ENCODE measurements at places on chromosomes 3 and 15. TPM values are rescaled to one million over a fixed set of nuclear protein-coding genes. Genes with fewer than 3 reads are reported as not detected.
A peak's percentile ranks its signal among the peaks of the same experiment; 100 is the strongest.

DNA sequence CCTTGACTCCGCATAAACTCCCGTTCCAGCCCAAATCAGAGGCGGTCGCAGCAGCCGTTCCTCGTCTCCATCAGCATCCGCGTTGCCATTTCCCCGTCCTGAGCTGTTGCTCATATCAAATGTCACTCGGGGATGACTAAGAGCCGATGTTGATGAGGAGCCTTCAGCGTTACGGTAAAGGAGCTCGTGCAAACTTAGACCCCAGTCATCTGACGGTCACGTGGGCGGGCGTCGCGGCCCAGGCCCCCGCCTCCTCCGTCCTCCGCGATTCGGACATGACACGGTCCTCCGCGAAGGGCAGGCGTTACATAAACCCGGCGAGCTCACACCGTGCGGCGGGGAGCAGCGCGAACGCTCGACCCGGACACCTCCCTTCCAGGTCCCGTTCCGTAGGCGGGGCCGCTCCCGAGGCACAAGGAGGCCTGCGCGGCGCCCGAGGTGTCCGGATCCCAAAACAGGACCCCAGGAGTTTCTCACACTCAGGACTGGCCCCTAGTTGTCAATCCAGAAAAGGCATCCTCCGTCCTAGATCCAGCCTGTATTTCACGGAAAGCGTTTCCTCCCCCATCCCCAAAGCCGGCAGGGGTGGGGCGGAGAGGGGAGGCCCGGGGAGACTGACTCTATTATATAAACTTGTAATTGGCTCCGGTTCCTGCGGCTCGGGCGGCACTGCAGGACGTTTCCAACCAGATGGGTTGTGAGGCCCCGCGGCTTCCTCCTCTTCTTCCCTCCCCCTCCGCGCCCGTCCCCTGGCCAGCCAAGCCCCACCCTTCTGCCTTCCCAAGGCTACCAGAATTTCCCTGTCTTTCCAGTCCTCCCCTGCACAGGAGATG is 100.0 kb upstream of the IGF1R start:
- peak; percentile 90 for DNase-seq

STRA6 gene
- not detected for total RNA-seq

HAUS2 gene
- 6.7 TPM for total RNA-seq

PARP15 gene
- total RNA-seq, result 2.0 TPM

DNA sequence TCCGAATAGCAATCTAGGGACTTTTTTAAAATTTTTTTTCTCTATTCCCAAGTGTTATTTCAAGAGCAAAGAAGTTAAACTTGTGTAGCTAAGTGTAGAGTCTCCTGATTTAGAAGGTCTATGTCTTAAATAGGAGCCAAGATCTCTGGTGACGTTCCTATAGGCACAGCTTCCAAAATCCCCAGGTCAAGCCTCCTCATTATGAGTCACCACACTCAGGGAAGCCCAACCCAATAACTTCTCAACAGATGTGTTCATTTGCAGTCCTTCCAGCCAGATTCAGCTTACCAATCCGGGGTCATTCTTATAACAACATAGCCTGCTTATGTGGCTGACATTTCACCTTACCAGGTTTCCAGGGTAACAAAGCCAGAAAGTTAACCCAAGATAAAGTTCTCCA is 270.3 kb downstream of the IL5RA start:
- DNase-seq, result no peak

TIMP4 gene
- 3.6 TPM for total RNA-seq

TUSC7 gene
- not detected for total RNA-seq

GNB4 gene
- 33.0 TPM for total RNA-seq

CHSY1 gene
- total RNA-seq, result 49.0 TPM

KNG1 gene
- not detected for total RNA-seq

DNA sequence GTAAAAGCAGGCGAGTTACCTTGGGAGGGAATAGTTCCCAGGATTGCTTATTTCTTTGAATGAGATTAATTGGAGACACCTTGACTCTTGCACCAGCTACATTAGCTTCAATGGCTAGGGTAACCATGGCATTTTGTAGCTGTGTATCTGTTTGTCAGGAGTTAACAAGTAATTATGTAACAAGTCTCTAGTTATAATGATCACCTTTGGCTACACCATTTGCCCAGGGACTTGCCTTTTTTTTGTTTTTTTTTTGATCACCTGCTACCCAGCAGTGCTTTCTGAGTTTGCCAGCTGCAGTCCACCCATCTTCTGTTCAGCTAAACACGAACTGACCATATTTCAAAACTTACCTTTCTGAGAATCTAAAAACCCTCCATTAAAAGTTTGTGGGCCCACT is 2.2 kb downstream of the MED12L start:
- no peak for DNase-seq

DLL4 gene
- 3.3 TPM for total RNA-seq

DNA sequence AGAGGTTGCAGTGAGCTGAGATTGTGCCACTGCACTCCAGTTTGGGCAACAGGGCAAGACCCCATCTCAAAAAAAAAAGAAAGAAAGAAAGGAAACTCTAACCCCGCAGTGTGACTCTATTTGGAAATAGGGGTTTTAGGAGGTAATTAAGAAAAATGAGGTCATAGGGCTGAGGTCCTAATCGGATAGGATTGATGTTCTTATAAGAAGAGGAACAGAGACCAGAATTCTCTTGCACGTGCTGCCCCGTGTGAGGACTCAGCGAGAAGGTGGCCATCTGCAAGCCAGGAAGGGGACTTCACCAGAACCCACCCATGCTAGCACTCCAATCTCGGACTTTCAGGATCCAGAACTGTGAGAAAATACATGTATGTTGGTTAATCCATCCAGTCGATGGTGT is 25.8 kb downstream of the KLHL6 start:
- DNase-seq, result no peak

DNA sequence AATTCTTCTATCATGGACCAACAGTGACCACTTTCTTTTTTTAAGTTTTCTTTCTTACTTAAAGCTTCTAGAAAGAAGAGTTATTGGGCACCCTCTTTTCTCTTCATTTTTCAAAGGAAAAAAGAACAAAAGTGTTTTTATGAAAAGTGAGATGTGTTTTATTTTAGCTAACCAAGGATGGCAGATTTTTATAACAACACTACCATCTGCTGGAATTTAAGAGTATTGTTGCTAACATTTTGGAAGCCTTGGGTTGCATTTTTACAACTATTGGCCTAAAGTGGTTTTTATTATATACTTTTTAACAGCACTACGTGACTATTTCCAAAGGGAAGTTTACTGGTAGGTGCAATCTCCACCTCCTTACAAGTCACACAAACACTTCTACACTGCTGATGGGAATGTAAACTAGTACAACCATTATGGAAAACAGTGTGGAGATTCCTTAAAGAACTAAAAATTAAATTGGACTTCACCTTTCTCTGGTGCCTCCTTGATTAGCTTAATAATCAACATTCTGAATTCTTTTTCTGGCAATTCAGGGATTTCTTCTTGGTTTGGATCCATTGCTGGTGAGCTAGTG is 237.7 kb upstream of the AGTR1 start:
- DNase-seq, result no peak

DNA sequence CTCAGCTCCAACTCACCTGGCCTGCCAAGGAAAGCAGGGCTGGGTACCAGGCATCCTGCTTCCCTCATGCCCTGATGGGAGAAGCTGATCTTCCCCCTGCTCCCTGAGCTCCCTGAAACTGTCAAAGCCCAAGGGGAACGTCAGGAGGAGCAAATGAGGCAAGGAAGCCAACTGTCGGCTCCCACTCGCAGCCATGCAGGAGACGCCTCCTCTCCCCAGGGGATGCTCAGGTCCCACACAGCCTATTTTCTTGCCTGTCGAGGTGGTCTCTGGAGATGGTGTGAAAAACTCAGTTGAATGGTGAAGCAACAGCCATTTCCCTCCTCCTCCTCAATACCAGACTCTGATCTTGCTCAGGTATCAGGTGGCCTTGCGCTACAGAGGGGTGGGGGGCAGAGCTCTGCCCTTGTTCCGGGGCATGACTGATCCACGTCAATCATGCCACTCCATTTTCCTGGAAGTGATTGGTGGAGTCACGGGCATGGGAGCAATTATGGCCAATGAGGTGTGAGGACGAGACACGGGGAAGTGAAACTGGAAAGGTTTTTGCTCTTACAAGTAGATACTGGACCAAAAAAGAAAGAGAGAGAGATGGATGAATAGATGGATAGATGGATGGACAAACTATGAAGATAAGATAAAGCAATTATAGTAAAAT is 58.2 kb downstream of the SLC6A1 start:
- no peak for DNase-seq

FEZF2 gene
- not detected for total RNA-seq

- no peak for DNase-seq
Observed at GRCh38 chr15:76177491-76178040, 117.8 kb downstream of the TMEM266 start.

- DNase-seq, result no peak
Observed at GRCh38 chr15:101561584-101561906, 72.0 kb upstream of the PCSK6 start.

ATP13A5 gene
- not detected for total RNA-seq

- DNase-seq, result no peak
Observed at GRCh38 chr3:180063783-180064182, 27.0 kb upstream of the PEX5L start.

- no peak for DNase-seq
Observed at GRCh38 chr3:154105218-154105975, 15.8 kb upstream of the ARHGEF26 start.

P2RY14 gene
- 1.7 TPM for total RNA-seq

GRCh38 chr15:90037511-90037860 is 36.4 kb downstream of the ZNF710 start:
- no peak for DNase-seq

DNA sequence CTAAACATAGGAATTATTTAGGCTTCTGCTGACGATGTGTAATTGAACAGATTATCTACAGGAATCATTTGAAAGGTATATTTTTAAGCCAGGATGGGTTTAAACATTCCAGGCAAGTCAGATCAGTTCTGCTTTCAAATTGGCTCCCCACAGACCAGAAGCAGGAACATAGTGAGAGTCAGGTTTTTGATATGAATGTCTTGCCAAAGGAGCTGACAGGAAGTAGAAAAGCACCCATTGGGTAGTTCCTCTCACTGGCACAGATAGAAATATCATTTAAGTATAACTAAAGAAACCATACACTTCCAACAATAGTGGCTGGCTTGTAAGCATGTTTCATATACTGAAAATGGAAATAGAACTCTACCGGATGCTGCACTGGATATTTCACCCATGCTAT is 95.2 kb downstream of the CLDN1 start:
- no peak for DNase-seq

DNA sequence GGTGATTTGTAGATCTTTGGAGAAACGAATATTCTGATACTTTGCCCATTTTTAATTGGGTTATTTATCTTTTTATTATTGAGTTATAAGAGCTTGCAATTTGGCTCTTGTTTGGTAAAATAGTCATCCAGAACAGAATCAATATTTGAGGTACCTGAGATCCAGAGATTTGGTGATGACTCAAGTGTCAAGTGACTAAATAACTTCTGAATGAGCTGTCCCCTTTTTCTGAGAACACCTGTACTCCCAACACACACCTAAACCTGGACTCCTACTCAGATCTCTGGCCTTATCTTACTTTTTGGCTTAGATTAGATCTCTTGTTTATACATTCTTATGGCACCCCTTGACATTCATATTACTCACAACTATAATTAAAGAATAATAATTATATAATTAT is 3.1 kb upstream of the TRA2B start:
- no peak for DNase-seq

GRCh38 chr15:101480613-101481380 is 8.7 kb downstream of the PCSK6 start:
- no peak for DNase-seq

DNA sequence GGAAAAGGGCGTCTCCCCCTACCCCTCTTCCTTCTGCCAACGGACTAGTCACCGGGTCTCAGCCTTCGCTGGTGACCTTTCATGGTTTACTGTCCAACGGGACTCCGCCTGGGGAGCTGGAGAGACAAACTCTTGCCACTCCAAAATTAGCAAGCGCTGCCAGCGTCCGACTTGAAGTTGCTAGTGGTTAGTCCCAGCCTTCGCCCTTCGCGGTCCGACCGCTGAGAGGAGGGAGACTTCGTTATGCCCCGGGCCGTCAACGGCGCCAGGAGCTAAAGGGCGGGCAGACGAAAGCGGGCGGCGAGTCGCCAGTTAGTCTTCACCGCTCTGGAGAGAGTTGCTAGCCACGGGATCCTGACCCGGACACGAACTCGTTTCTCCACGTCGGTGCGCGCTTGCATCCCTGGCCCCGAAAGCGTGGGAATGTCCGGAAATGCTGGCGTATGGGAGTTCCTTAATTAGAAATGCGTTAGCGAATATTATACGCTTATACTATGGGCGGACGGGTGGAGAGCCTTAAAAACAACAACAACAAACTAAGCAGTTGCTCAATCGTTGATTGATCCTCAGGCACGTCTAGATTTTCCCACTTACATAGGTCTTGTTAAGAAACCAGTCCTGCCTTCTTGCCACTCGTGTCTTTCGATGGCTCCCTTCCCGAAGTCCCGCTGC is 716 bp downstream of the SMC4 start:
- peak; percentile 40 for DNase-seq

MOBP gene
- 0.58 TPM for total RNA-seq

DNA sequence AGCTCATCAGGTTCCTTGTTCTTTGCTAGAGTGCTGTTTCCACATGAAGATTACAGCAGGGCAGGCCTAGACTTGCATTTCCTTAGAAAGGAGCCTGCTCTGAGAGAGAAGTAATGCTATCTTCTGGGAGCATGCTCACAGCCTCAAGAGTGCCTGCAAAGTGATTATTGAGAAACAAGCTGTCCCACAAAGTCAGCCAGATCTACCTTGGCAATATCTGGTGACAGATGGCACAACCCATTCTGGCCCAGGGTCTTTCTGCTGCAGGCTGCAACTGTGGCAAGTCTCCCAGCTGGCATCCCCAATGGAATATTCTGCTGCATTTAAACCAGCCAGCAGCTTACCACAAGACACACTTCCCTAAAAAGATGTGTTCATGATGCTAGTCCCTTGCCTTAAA is 29.3 kb downstream of the MTMR10 start:
- peak; percentile 7 for DNase-seq

- no peak for DNase-seq
Observed at GRCh38 chr15:92958105-92958504, 58.0 kb downstream of the CHD2 start.

GRCh38 chr15:90763366-90764099 is 46.4 kb downstream of the BLM start:
- no peak for DNase-seq

GRCh38 chr3:188198760-188199327 is 44.9 kb downstream of the LPP start:
- DNase-seq, result no peak

GRCh38 chr3:188209740-188210139 is 55.8 kb downstream of the LPP start:
- DNase-seq, result no peak

ASB14 gene
- total RNA-seq, result not detected

DNA sequence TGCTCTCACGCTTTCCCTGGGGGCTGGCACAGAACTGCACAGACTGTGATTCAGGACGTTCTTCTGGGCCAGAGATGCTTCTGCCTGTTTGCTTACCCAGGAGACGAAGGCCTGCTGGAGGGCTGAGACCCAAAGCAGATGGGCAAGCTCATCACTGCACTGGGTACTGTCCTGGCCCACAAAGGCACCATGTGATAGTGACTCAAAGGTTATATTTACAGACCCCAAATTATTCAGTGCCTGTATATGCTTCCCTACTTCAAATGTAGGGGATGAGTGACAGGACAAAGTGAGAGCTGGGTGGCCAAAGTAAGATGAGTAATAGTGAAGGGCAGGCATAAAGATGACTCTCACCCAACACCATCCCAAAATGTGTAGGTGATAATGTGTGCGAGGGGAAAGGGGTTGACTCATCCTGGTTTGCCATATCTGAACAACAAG is 127.4 kb downstream of the WDR76 start:
- no peak for DNase-seq

HDC gene
- total RNA-seq, result 3.5 TPM

Data from stomach (tissue), 19 donors.